ENCODE measurements at places on chromosomes 12 and 14. TPM values are rescaled to one million over a fixed set of nuclear protein-coding genes. Genes with fewer than 3 reads are reported as not detected.

GRCh38 chr12:65655074-65655493 is 169.2 kb upstream of the HMGA2 start:
- no peak for DNase-seq

GRCh38 chr14:59225281-59225680 is 36.8 kb downstream of the DAAM1 start:
- no peak for DNase-seq

DNA sequence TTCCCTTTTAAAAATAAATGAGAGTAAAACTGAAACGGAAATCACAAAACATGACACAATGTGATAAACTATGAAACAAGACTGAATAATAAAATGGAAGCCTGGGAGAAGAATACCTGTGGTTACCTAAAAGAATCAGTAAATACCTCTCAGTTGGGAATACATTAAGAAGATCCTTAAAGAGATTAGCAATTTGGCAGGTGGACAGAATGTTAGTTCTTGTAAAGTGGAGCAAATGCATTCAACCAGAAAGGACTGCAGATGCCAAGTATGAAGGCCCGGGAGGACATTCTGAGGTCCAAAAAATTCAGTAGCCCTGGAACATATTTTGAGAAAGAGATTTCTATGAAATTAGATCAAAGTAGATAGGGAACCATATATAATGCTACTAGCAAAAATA is 861.3 kb upstream of the SEL1L start:
- DNase-seq = no peak

DNA sequence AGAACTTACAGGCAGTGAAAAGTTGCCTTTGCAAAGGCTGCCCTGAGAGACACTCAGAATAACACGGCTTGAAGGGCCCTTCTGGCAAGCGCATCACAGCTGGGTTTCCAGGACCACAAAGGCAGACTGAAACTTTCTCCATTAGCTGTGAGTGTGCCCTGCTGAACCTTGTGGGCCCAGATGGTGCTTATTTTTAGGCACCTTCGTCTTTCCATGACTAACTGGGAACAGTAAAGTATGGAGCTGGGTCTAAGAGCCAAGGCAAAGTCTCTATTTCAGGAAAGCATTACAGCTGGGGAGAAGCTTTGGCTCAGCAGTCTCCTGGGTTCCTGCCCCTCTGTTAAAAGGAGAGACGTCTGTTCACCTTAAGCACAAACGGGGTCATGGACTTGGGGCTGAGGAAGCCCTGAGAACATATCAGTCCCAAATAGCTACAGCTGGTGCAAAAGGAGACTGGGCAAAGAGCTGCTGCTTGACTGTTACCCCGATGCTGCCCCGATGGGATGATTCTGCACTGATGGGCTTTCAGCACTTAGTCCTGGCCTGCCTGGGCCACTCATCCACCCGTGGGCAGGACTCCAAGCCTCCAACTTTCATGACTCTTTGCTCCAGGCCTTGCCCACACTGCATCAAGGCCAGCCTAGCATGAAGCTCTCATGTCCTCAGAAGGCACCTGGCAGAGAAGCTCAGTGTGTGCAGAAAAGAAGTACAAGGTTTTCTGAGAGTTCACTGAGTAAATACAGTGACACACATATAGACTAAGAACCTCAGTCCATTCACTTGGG is 248.3 kb downstream of the PHLDA1 start:
- no peak for DNase-seq

DNA sequence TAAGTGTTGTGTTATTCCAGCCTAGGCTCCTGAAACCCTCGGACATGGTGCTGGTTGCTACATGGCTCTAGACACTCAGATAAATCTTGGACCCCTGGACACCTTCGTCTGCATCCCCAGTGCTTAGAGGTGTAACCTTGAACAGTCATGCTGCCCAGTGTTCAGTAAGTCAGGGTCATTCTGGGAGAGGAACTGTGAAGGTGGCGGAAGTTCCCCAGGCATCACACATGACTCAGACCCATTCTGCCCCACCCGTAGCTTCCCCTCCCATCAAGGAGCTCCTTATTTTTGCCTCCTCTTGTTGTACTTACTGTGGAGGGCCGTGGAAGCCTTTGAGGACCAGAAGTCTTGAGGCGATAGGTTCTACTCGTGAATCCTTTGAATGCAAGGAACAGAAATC is 18.1 kb upstream of the SSPN start:
- no peak for DNase-seq

DNA sequence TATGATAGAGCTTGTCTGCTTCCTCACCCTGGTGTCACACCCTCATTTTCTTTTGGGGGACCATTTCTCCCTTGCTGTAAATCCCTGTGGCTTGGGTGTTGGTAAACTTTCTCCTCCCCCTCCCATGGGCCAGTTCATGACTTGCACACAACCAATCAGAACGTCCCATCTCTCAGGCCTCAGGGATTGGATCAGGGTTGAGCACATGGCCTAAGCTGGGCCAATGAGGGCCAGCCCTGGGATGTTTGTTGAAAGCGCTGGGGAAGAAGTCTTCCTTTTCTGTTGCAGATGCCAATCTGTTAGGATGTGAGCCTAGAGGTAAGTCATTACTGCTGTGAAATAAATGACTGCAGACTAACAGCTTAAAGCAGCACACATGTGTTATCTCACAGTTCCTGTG is 136.7 kb downstream of the AACS start:
- no peak for DNase-seq

GRCh38 chr12:58323676-58324075 is 382.3 kb downstream of the ATP23 start:
- no peak for DNase-seq

DNA sequence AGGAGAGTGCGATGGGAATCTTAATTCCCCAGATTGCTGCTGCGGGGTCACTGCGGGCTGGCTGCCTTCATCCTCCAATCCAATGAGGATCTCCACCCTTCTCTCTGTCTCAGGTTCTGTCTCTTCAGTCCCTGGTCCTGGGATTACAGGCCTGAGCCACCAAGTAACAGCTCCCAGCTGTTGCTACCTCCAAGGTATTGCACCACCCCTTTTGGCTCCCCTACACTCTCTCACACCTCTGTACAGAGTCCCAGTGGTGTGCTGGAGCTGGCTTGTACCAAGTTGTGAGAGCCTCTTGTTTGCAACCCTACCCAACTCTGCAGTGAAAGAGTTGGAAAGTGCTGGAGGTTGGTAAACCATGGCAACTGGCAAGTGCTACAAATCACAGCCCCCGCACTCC is 10.0 kb upstream of the RILPL1 start:
- DNase-seq = no peak

- no peak for DNase-seq
Measured at GRCh38 chr12:42213023-42213422, 25.0 kb downstream of the YAF2 start.

DNA sequence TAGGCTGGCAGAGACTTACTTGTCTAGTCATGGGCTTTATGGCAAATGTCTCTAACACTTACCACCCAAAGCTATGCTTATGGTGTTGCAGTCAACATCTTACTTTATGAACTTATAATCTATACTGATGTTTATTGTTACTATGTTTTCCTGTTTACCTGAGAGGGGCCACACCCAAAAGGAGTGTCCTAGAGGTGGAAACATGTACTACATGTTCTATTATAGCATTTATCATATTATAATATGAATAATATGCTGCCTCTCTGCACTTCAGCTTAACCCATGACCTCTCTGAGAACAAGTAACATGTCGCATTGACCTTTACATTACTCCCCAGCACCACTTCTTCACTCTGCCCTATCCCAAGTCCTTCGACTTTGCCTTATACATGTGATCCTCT is 501.8 kb downstream of the ETNK1 start:
- no peak for DNase-seq

DNA sequence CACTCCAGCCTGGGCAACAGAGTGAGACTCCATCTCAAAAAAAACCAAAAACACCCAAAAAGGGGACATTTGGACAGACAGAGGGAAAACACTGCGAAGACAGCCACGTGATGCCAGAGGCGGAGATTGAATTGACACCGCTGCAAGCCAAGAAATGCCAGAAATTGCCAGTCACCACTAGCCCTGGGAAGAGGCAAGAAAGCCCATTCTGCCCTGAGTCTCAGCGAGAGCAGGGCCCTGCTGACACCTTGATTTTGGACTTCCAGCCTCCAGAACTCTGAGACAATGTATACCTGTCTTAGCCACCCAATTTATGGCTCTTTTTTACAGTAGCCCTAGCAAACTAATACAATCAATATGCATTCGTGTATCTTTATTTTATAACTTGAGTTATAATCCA is 7.4 kb upstream of the IGFBP6 start:
- DNase-seq = no peak

- DNase-seq = no peak
Measured at GRCh38 chr12:13719986-13720385, 261.4 kb downstream of the GRIN2B start.

- DNase-seq = no peak
Measured at GRCh38 chr12:131444220-131445164, 266.4 kb upstream of the SFSWAP start.

DNA sequence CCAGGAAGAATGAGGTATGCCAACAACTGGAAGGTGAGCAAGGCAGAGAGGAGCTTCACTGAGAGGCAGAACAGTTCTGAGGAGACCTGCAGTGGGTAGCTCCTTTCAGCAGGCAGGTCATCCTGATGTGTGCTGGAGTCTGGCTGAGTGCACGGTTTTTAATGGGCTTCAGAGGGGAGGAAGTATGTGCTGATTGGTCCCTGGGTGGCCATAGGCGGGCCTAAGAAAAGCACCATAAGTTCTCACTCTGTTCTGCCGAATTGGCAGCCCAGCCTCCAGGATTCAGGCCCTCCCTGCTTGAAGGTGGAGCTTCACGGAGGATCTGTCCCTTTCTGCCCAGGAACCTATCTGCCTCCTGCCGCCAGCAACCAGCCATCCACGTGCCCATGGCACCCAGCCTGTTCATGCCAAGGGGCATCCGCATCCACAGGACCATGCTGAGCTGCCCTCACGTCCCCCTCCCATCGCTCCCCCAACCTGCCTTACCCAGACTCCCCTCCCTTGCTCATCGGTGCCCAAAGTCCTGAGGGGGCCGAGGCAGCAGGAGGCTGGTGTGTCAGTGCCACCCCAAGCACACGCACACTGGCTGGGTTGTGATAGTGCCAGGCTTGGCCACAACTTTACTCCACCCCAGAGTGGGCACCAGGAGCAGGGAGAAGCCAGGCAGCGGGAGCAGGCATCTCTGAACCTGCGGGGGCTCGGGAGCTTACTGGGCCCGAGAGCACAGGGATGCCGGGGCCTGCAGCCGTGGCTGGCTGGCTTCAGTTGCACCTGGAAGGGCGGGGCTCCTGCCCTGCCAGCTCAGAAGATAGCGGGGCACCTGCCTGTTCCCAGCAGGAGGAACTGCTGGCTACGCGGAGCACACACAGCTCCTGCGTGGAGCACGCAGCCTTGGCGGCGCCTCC is 608.4 kb upstream of the FOXG1 start:
- no peak for DNase-seq

WNT1 gene
- not detected for polyA plus RNA-seq

SYNJ2BP gene
- 46.2 TPM for polyA plus RNA-seq

SENP1 gene
- 28.1 TPM for polyA plus RNA-seq

LRRC10 gene
- not detected for polyA plus RNA-seq

CD163L1 gene
- polyA plus RNA-seq = 3.7 TPM

SOAT2 gene
- 1.1 TPM for polyA plus RNA-seq
